ENCODE measurements at places on chromosomes 4 and X.
A peak's percentile ranks its signal among the peaks of the same experiment; 100 is the strongest.

DNA sequence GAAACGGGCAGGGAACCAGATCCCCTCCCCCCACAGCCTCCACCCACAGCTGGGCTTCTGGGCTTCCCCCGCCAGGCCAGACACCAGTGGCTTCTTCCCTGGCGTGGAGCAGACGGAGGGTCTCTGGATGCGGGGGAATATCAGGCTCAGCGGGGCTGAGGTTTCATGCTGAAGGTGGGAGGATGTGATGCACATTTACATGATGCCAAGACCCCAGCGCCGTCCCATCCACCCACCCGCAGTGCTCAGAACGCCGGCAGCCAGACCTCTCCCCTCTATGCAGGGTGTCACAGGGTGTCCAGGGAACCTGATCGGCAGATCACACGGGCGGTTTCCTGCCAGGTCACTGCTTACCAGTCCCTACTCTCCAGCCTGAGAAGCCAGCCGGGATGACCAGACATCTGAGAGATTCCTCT lies 12.8 kb upstream of the TNIP2 start:
- DNase-seq, result no peak

GRCh38 chrX:115906276-115906675 lies 264.3 kb upstream of the AGTR2 start:
- no peak for DNase-seq

DNA sequence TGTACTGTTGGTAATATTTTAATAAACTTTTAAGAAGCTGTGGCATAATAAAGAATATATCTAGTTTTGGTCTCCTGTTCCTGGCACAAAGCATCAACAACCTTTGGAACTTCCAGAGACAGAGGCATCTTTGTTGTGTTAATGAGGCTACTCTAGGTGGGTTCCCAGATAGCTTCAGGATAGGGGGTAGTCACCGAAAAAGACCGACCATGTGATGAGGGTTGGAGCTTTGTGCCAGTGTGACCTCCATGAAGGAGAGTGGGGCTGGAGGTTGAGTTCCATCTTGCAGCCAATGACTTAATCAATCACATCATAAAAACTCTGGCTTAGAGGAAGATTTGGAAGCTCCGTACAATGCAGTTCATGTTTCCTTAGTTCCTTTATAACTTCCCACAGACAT lies 9.9 kb downstream of the PPAT start:
- DNase-seq, result no peak

DNA sequence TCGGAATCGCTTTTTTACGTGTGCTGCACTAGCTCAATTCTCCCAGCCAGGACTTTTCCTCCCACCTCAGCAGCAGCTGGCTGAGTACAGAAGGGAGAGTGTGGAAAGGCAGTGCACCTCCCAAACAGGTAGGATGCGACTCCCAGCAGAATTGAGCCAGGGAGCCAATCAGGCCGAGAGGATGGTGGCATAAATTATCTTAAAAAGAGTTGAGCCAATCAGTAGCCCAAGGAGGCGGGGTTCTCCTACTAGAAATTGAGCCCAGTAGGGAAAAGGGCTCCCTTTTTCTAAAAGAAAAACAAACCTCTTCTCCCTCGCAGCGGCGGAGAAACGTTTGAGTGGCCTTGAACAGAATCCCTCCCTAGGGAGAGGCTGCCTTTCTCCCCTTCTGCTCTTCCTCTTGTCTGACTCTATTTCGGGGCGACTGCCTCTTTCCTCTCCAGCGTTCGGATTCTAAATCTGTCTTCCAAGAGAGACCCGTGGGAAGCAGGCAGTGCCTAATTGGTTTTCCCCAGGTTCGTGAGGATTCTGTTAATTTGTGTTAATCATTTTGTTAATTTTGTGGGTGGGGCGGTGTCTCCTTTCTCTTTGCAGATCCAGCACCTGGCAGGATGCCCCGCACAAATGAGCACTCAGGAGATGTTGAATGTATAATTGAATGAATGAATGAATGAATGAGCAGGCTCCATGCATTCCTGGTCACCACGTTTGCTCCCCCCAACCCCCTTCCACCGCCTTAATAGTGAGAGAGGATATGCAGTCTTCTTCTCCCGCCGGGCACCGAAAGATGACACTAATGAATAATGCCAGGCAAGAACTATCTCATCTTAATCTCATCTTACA lies at the start of gene GABRG1:
GABRG1 (minus strand) TSS at position 142 of the 843 bp plus-strand sequence; CDS start at position 1, 141 bp downstream.
- no peak for DNase-seq

DNA sequence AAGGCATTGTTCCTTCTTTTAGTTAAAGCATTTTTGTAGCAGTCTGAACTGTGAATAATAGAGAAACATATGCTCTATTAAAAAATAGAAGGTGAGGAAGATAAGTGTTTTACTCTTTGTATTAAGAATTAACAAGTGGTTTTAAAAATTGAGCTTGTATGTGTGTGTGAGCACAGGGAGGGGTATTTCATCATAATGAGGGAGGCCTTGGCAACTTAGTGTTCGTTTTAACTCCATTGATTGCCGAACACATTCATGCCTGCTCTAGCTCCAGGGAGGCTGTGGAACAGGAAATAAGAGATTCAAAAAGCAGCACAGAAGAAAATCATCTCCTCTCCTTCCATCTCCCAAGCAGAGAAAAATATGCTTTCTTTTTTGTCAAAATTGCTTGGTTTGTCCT lies 14.8 kb downstream of the SHROOM3 start:
- DNase-seq, result no peak

GRCh38 chr4:107719207-107719921 lies 670 bp downstream of the PAPSS1 start:
- no peak for DNase-seq

GRCh38 chr4:11430536-11430935 lies 1.8 kb upstream of the HS3ST1 start:
- no peak for DNase-seq

GRCh38 chr4:98928131-98928504 lies 815 bp downstream of the EIF4E start:
- peak; percentile 48 for DNase-seq

DNA sequence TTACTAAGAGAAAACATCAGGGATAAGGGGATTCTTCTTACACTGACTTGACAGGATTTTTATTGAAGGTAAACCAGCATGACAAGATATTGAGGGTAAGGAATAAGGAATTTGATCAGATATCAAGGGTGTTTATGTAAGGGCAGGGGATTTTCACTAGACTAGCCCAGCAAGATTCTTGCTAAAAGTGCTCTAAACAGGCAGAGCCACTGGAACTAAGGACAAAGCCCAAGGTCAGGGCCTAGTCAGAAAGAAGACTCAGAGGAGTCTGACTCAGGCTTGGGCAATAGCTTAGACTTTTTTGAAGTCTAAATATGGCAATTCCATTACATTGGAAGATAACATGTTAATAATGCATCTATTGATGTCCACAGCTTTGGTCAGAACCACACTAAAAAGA lies 6.5 kb upstream of the GLRA3 start:
- DNase-seq, result no peak

- DNase-seq, result no peak
Observed at GRCh38 chr4:89056953-89057398, at the start of gene FAM13A. Gene FAM13A (minus strand): TSS chr4:89057185. CDS start chr4:89056964, 221 bp downstream.

DNA sequence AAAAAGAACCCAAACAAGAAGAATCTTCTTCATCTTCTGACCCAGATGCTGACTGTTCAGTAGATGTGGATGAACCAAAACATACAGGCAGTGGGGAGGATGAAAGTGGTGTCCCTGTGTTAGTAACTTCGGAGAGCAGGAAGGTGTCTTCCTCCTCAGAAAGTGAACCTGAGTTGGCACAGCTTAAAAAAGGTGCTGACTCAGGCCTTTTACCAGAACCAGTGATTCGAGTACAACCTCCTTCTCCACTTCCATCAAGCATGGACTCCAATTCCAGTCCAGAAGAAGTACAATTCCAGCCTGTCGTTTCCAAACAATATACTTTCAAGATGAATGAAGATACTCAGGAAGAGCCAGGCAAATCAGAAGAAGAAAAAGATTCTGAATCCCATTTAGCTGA lies 307.0 kb downstream of the ANK2 start:
- DNase-seq, result no peak

- DNase-seq, result no peak
Observed at GRCh38 chr4:90855111-90855510, 727.9 kb downstream of the CCSER1 start.

- no peak for DNase-seq
Observed at GRCh38 chrX:3962511-3963311, 249.3 kb upstream of the PRKX start.

- no peak for DNase-seq
Observed at GRCh38 chrX:131621650-131622049, 77.8 kb downstream of the OR13H1 start.

GRCh38 chrX:6748595-6748994 lies 213.7 kb upstream of the VCX3A start:
- DNase-seq, result no peak

DNA sequence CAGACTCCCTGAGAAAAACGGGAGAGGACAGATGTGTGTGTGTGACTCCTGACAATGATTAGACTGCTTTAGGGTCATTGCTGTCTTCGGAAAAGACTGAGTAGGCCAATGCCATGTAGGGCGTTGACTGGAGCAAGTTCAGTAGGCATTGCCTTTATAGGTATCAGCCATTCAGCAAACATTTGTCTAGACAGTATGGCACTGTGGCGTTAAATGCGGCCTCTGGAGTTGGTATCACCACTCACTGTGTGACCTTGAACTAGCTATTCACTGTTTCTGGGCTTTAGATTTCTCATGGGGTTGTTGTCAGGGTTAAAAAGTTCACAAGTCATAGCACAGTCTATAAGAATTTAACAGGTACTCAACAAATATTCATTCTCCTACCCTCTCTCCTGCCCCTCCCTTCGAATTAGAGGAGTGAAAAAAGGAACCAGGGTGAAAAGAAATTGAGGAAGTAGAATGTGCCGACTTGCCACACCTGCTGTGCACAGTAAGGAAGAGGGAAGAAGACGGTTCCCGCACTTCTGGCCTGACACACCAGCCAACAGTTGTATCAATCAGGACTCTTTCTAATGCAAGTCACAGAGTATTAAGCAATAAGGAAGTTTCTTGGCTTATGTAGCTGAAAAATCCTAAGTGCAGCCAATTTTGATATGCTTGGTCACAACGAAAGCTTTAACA lies 83.2 kb upstream of the PLAC8 start:
- no peak for DNase-seq

DNA sequence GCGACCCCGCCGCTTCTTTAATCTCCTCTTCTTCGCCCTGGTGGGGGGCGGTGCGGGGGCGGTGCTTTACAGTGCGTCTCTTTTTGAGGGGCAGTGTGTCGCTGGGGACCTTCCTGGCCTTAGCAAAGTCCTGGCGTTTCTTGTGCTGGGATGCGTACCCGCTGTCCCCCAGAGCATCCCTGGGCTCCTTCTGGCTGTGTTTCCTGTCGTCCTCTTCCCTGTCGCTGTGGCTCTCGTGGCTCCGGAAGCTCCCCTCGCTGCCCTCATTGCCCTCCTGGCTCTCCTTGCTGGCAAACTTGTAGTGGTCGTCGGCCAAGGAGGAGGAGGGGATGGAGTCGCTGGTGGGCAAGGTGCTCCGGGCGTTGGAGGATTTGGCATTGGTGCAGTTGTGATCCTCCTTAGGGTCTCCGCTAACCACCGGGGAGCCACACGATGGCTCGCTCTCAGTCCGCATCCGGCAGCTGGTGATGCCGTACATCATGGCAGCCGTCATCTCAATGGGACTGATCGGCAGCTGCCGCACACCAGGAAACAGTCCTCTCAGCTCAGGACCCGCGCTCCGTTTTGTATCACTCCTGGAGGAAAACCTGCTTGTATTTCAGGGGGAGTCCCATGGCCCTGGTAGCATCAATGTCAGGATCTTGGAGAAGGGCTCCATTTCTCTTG lies 30.4 kb upstream of the TMSB15A start:
- no peak for DNase-seq

DNA sequence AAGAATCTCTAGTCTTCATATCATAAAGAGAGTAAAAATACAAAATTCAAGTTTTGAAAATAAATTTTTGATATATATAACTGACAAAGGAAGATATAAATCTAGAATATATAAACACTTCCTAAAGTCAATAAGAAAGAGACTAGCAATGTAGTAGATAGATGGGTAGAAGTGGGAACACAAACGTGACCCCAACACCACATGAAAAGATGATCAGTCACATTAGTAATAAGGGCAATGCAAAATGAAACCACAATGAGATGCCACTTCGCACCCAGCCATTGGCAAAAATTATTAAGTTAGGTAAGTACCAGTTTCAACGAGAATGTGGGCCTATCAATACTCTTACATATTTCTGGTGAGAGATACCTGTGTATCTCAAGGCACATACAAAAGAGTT lies 106.5 kb downstream of the EGF start:
- no peak for DNase-seq

DNA sequence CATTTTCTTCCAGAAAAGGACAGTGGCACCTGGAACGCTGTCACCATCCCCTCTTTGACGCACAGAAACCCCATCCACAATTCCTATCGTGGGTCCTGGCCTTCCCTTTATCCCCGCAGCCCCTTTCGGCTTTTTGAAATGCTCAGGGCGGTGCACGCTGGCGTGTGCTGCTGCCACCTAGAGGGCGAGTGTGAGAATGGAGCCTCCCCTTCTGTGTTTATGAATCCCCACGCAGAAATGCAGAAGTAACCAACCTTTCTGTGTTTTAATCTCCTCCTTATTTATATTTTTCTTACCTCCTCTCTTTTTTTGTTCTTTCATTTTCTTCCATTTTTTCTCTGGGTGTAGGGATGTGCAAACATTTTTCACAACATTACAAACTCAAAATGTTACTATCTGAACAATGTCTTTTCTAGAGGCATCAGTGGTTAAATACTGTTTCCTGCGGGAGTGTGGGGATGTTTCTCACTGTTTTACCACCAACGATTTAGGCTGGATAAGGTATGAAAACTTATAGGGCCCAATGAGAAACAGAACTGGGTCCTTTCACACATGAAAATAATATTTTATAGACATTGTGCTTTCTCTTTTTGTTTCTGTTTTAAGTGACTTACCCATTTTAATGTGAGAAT lies 50.0 kb downstream of the TMA16 start:
- peak; percentile 7 for DNase-seq

- DNase-seq, result no peak
Observed at GRCh38 chrX:17737710-17737985, 355 bp downstream of the SCML1 start.

GRCh38 chr4:72489267-72489666 lies 79.8 kb downstream of the ADAMTS3 start:
- DNase-seq, result no peak

GRCh38 chrX:143701460-143701859 lies 19.1 kb downstream of the SPANXN2 start:
- DNase-seq, result no peak

GRCh38 chr4:124869961-124870495 lies 157.5 kb upstream of the ANKRD50 start:
- DNase-seq, result no peak
